Stimulated activated CD4-positive, alpha-beta T cell treated with anti-CD3 and anti-CD28 coated beads, Interleukin-1b, Interleukin-23, amount 100 ng/mL, for 4 hours (primary cell): ENCODE measurements at places on chromosomes 2 and 18.
A peak's percentile ranks its signal among the peaks of the same experiment; 100 is the strongest.

GRCh38 chr2:170155022-170155722 lies 22.8 kb upstream of the MYO3B start:
- DNase-seq = no peak

GRCh38 chr2:222424276-222424728 lies at the start of gene SGPP2:
SGPP2 (plus strand) TSS chr2:222424543; CDS start chr2:222424603, 60 bp downstream.
- DNase-seq = peak; percentile 17

GRCh38 chr2:175877845-175878544 lies 124.1 kb downstream of the LNPK start:
- no peak for DNase-seq

GRCh38 chr2:66516499-66516898 lies 81.6 kb downstream of the MEIS1 start:
- DNase-seq = no peak

GRCh38 chr2:163467251-163467630 lies 268.6 kb downstream of the FIGN start:
- DNase-seq = no peak

GRCh38 chr2:197821550-197822289 lies 17.3 kb downstream of the PLCL1 start:
- DNase-seq = no peak

GRCh38 chr18:71252351-71252865 lies 963.6 kb downstream of the SOCS6 start:
- DNase-seq = no peak

GRCh38 chr2:175036582-175037018 lies 31.4 kb upstream of the CHN1 start:
- no peak for DNase-seq

DNA sequence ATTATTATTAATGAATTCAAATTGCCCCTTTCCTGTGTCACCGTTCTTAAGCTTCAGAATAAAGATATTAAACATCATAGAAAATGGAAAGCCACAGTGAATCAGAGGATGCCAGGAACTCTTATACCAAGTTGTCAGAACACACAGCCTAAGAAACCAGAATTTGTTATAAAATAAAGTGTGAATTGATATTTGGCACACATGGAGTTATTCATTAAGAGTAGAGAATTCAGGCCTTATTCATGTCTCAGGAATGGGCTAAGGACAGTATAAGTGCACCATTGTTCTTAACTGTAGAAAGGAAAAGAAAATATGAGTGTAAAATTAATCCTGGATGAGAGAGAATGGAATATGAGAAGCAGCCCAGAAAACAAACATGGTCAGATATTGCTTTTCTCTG lies 86.7 kb upstream of the ATP8B1 start:
- DNase-seq = no peak

DNA sequence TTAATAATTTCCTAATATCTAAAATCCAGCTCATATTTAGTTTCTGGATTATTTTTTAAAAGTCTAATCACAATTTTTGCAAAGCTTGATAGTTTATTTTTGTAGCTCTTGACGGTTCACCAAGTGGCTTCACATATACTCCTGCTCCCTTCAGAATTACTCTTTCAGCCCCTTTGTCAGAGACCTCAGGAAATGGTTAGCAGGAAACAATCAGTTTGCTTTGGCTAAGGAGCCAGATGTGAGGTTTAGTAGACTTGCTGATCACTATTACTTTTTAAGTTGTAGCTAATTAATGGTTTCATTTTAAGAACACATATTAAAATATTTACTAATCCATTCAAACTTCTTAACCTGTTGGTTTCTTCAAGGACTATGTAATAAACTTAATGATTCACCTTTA lies 2.3 kb downstream of the RBBP8 start:
- DNase-seq = no peak

DNA sequence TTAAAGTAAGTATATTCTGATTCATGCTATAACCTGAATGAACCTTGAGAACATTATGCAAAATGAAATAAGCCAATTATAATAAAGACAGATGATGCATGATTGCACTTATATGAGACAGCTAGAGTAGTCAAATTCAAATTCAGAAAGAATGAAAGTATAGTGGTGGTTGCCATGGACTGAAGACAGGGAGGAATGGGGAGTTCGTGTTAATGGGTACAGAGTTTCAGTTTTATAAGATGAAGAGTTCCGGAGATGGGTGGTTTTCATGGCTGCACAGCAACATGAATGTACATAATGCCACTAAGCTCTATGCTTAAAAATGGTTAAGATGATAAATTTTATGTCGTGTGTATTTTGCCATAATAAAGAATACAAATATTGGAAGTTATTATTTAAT lies 751.2 kb downstream of the TSN start:
- DNase-seq = no peak

- no peak for DNase-seq
Measured at GRCh38 chr2:144553379-144553778, 33.5 kb upstream of the ZEB2 start.

GRCh38 chr18:49247781-49248180 lies 212.7 kb downstream of the DYM start:
- DNase-seq = no peak

DNA sequence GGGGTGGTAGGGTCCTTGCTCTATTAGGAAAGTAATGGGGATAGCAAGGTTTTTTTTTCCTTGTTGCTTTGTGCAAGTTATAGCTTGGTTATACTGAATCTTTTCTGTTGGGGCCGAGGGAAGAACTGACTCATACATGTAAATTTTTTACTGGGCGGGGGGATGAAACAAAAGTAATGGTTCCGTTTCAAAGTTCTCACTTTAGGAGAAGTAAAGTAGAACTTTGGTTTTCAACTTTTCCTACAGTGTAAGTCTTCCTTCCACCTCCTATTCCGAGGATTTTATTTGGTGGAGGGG lies 1.1 kb downstream of the AFTPH start:
- DNase-seq = peak; percentile 9

- no peak for DNase-seq
Measured at GRCh38 chr2:38549071-38549704, 53.5 kb downstream of the HNRNPLL start.

GRCh38 chr2:232438951-232439757 lies 16.8 kb upstream of the ALPI start:
- peak; percentile 44 for DNase-seq

DNA sequence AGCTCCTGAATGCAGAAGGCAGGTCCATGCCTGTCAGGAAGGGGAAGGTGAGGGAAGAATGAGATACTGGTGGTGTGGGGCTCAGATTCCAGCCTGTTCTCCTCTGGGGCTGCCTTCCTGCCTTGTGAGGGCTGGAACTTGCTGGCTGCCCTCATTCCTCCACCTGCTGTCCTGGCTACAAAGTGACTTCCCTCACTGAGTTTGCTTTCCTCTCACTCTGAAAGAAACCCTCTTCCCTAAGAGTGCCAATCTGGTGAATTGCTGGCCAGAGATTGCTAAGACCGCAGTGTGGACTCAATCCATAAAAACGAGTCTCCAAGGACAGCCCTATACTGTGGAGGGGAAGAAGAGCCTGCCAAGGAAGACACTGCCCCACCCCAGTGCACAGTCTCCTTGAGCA lies 664.4 kb upstream of the HS6ST1 start:
- DNase-seq = no peak
